ENCODE measurements at places on chromosomes 11 and 22. TPM values are rescaled to one million over a fixed set of nuclear protein-coding genes. Genes with fewer than 3 reads are reported as not detected.

DNA sequence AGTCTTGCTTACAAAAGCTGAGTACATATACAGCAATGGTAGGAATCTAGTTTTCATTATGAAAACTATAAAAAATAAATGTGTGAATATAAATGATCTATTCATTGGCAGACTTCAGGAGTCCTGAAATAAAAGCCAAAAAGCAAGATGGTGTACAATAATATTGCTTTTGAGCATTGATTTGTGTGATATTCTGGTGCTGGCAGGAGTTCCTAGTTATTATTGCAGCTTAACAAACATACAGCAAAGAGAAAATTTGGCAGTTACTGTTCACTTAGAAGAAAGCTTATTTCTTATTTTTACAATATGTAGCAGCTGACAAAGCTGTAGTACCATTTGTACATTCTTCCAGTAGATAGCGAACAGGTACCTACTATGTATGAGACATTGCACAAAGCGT is 1518.9 kb upstream of the TENM4 start:
- H3K4me3 ChIP-seq, result no peak overlapping the region
- H3K27ac ChIP-seq, result no peak overlapping the region
- H3K36me3 ChIP-seq, result no peaks in the 10 kb centered on the region

GRCh38 chr11:134157451-134157850 is 66.3 kb downstream of the NCAPD3 start:
- H3K36me3 ChIP-seq, result peaks cover 3% of the 10 kb centered on the region
- H3K4me1 ChIP-seq, result no peaks in the 10 kb centered on the region
- H3K27ac ChIP-seq, result no peak overlapping the region
- no peaks in the 10 kb centered on the region for H3K27me3 ChIP-seq
- no peak for DNase-seq

DNA sequence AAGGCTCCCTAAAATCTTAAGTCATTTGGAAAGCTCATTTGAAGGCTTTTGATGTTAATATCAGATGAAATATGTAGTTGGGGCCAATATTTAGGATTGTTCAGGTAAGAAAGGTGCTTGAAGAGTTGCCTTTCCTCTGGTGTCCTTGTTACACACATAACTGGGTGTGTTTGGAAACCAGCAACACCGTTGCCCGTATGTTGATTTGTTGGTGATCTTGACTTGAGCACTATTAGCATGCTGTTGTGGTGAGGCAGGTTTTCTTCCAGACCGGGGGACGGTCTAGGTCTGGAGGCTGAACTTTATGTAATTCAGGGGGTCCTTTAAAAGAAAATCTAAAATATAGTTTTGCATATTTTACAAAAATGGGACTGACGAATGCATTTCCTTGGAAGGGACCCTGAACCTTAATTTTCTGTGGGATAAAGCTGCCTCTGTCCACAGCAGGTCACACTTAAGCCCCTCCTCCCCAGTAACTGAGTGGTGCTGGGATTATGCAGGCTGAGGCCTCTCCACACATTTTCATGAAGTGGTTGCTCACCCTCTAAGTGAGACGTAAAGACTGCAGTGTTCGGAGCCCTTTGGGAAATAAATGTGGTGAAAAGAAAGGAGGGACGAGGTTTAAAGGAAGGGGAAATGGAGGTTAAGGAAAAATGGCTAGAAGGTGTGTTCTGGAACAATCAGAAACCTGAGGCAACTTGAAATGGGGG is 1.8 kb downstream of the YWHAH start:
- H3K27ac ChIP-seq, result no peak overlapping the region
- H3K4me3 ChIP-seq, result peak overlapping the region; percentile 68
- H3K4me1 ChIP-seq, result peaks cover 6% of the 10 kb centered on the region
- no peaks in the 10 kb centered on the region for H3K36me3 ChIP-seq

DNA sequence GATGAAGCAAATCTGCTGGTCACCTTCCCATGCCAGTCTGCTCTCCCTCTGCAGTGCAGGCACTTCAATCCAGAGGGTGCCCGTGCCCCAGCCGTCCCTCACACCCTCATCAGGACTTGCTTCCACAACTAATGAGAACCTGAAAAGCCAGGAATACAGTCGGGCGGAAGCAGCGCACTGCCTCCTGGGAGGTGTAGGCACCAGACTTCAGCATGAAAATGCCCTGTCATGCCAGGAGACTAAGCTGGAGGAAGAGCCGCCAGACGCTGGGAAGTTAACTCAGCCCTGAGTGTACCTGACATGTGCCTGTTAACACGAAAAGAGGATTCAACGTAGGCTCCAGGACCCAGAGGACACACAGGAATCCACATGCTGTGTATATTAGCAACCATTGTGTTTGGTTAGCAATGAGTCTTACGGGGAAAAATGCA is 40.1 kb upstream of the FLI1 start:
- no peak overlapping the region for H3K27ac ChIP-seq
- H3K4me3 ChIP-seq, result no peak overlapping the region
- H3K36me3 ChIP-seq, result no peaks in the 10 kb centered on the region
- DNase-seq, result no peak
- H3K4me1 ChIP-seq, result no peaks in the 10 kb centered on the region

Gene P2RY2
- 0.54 TPM for polyA plus RNA-seq

- no peaks in the 10 kb centered on the region for H3K4me1 ChIP-seq
- no peak overlapping the region for H3K4me3 ChIP-seq
- DNase-seq, result no peak
- H3K27ac ChIP-seq, result no peak overlapping the region
- H3K27me3 ChIP-seq, result no peaks in the 10 kb centered on the region
Observed at GRCh38 chr11:82790723-82791484, 57.2 kb upstream of the FAM181B start.

GRCh38 chr11:1370186-1371025 is 19.3 kb upstream of the BRSK2 start:
- no peaks in the 10 kb centered on the region for H3K27me3 ChIP-seq
- peak; percentile 65 for DNase-seq
- H3K36me3 ChIP-seq, result no peaks in the 10 kb centered on the region
- no peak overlapping the region for H3K4me3 ChIP-seq
- no peaks in the 10 kb centered on the region for H3K4me1 ChIP-seq
- no peak overlapping the region for H3K27ac ChIP-seq

GRCh38 chr11:102110761-102111010 is 439 bp downstream of the YAP1 start:
- DNase-seq, result no peak
- peaks cover 2% of the 10 kb centered on the region for H3K4me1 ChIP-seq
- no peaks in the 10 kb centered on the region for H3K36me3 ChIP-seq
- H3K4me3 ChIP-seq, result peak overlapping the region; percentile 93
- no peaks in the 10 kb centered on the region for H3K27me3 ChIP-seq

Data from aorta (tissue), 5 donors.